ENCODE measurements at places on chromosomes 6 and 20.

GRCh38 chr6:167781868-167782267, 44.8 kb upstream of the AFDN start:
- DNase-seq = no peak

DNA sequence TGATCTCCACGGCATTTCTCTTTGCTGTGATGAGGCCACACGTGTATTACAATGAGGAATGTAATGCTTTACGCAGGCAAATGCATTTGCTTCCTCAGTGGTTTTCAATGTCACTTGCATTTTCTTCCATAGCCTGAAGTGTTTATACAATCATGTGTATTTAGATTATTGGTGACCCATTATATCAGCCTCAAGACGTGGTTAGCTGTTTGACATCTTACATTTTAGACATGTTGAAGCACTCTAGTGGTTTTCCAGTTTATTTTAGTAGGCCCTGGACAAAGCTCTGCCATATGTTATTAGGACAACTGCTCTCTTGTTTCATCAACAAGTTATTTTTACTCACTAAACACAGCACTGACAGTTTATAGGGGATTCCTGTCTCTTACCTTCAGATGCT, 200.4 kb downstream of the UTRN start:
- no peak for DNase-seq

DNA sequence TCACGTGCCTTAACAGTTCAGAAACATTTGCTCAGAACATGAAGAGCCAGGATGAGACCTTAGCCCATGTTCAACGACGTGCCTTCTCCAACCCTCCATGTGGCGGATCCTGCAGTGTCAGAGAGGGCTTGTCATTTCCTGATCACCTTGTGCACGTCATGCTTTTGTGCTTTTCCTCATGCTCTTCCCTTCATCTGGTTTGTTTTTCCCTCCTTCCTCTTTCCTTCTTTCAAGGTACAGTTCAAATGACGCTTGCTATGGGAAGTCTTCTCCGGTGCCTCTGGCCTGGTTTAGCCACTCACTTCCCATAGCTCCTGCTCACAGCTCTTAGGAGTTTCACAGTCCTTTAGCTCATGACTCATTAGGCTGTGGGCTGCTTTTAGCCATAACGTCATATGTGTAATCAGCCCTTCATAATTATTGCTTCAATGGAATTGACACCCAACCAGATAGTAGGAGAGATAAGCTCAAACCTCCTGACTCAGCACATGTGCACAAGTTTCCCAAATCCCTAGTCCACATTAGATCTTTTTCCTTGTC, 102.7 kb upstream of the CNKSR3 start:
- DNase-seq = no peak

- DNase-seq = no peak
Measured at GRCh38 chr20:18971121-18971520, 157.5 kb downstream of the SCP2D1 start.

GRCh38 chr20:37866051-37866450, 36.9 kb upstream of the VSTM2L start:
- DNase-seq = no peak

DNA sequence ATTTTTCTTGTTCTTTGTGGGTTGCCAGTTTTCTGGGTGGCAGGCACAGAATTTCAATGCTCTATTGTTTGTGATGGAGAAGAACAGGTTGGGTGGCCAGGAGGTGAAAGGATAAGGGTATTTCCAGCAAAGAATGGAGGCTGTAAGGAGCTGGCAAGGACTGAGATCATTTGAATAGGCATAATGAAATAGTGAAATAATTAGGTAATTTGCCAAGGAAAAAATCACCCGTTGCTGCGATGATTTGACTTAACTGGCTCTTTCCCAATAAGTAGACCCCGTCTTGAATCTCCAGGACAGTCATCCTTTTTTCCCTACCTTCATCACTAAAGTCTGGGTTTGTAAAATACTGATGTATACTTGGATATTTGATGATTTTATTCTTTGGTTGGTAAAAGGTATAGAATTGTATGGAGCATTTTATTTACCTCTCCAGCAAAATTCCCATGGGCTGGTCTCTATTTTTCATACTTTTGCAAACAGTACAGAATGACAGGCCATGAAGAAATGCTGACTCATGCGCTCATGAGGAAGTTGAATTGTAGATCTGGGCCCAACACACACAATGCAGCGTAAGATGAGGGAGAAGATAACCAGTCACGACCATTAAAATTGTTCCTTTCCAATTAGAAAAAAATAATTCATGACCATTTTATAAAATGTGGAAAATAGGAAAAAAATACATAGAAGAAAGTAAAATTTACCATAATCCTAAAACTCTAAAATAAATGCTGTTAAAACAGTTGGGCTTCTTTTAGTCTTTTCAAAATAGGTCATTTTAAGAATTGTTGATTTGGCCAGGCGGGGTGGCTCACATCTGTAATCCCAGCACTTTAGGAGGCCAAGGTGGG, 2.4 kb upstream of the GCNT2 start:
- DNase-seq = no peak

GRCh38 chr6:134662077-134662700, 287.7 kb downstream of the ALDH8A1 start:
- DNase-seq = no peak

- DNase-seq = no peak
Measured at GRCh38 chr6:35203152-35203670, 10.5 kb upstream of the SCUBE3 start.
